CD4-positive, alpha-beta T cell treated with Interleukin-17A for 4 hours (primary cell): ENCODE measurements at places on chromosomes 6 and 20.

GRCh38 chr6:167894965-167895364, 68.3 kb downstream of the AFDN start:
- DNase-seq: no peak

DNA sequence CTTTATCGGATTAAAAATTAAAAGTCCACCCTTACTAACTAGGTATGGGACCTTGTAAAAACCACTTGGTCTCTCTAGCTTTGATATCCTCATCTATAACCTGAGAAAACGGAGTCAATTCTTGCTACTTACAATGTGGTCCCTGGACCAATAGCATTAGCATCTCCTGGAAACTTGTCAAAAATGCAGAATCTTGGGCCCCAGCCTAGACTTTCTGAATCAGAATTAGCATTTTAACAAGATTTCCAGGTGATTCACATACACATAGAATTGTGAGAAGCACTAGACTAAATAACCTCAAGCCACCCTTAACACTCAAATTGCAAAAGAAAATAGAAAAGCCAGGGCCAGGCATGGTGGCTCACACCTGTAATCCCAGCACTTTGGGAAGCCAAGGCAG, 96.6 kb downstream of the RNGTT start:
- DNase-seq: no peak

- DNase-seq: no peak
Measured at GRCh38 chr6:11069760-11070159, 23.9 kb upstream of the SMIM13 start.

DNA sequence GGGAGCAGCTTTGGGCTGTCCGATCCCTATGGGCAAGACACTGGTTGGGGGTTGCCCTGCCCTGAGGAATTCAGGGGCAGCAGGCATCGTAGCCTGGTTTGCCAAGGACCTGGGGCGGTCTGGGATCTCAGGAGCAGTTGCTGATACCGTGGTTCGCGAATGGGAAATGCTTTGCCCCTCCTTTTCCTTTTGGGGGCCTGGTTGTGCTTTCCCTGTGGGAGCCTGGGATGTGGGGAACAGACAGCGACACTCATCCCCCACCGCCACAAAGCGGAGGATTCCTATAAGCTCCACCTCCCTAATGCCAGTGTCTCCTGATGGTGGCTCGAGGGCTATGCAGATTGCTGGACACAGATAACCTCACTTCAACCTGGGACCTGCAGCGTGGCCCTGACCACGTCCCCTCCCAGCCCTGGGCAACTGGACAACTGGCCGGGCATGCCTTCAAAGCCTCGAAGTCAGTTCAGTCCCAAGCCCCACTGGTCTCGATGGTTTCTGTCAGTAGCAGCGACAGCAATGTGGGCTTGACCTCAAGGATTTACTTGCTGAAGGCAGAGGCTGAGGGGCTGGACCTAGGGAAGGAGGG, 3.3 kb downstream of the CEBPB start:
- no peak for DNase-seq

DNA sequence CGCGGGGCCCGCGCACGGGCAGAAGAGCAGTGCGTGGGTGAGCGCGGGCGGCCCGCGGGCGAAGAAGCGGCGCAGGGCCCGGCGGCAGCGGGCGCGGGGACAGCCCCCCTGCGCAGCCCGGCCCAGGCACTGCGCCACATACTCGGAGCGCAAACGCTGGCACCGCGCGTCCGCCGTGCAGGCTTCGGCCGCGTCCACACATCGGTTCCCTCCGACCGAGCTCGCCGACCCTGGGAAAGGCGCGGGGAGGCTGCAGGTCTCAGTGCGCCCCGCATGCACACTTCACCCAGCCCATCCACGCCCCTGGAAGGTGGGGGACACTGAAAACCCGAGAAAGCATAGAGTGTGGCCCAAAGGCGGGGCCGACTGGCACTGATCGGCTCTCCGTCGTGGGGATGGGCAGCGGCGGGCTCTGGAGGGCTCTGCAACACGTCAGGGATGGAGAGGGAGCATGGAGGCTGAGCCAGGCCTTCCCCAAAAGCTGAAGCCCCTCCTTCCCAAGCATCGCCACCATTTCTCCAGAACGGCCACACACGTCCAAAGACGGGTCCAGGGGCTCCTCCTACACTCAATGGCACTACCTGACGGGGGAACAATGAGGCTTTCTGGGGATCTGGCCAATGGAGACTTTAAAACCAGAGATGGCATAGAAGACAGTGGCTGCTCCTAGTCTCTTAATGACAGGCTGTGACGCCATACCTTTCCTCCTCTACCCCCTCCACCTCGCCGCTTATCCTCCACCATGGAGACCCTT, 2.0 kb downstream of the GFRA4 start:
- no peak for DNase-seq

DNA sequence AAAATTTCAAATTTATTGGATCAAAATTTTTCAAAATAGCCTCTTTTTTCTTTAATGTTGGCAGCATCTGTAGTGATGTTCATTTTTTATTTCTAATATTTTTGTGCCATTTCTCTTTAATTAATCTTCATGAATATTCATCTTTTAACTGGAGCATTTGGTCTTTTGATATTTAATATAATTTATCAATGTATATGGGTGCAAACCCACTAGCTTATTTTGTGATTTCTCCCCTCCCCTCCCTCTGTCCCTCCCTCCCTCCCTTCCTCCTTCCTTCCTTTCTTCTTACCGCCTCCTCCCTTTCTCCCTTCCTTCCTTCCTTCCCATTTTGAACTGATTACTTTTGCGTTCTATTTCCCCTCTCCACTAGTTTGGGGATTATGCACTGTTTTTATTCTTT, 49.2 kb downstream of the TGM2 start:
- DNase-seq: no peak

GRCh38 chr6:22658934-22659333, 89.6 kb downstream of the HDGFL1 start:
- no peak for DNase-seq

DNA sequence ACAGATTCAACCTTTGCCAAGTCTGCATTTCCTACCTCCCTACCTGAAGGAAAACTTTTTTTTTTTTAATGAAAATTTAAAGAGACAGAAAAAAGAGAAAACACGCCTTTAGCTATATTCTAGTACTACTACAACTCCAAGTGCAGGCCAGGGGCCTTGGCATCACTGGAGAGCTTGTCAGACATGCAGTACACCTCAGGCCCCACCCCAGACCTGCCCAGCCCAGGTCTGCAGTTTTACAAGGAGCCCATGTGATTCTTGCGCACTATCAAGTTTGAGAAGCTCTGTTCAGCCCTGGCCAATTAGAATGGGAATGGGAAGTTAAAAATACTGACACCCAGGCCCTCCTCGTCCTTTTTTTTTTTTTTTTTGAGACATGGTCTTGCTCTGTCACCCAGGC, 85.0 kb downstream of the NFATC2 start:
- no peak for DNase-seq

DNA sequence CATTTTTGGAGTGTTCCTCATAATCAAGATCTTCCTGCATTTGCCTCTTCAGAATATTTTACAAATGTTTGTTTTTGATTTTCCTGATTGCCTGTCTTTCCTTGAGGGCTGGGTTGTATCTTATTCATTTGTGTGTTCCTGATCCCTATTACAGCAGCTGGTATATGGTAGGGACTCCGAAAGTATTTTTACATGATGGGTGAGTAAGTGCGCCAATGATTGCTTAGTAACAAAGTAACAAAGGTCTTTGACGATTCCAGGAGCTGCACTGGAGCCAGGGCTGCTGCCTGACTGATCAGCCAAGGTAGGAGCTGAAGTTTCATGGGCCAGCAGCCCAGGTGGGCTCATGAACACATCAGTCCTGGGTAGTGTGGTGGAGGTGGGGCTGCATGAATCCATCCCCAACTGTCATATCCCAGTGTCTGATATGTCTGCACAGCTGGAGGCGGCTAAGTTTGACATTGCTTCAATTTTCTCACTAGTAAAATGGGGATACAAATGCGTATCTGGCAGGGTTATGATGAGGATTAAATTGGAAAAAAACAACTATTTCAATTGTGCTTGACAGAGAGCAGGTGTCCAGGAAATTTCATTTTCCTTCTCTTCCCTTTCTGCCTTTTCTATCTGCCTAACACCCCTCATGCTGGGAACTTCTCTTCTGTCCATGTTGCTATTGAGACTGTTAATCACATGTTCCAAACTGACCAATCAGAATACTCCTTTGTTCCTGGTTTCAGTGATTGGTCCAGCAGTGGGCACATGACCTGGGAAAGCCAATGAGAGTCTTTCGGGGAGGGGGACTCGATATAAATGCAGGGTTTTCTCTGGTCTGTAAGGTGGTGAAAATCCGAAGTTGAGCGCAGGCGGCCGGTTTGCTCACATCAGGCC, 90.7 kb downstream of the CDH26 start:
- DNase-seq: no peak

DNA sequence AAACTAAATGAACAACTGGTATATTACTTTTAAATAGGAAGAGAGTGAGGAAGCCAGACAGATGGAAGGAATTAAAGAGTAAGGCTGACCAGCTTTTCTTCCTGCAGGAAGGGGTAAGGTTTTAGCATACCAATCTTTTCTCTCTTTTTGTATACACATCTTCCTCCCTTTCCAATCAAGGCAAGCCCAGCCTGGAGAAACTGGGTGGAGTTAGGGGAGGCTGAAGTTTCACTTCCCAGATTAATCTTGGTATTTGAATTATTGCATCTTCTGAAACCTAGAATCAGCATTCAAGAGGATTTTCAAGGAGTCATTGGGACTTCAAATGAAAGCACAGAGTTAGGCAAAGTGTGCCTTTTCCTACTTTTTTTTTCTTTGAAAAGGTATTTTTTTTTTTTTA, 33.1 kb downstream of the TMEM14A start:
- DNase-seq: no peak

GRCh38 chr6:146813554-146813953, 214.8 kb downstream of the ADGB start:
- no peak for DNase-seq

GRCh38 chr20:17503301-17504065, 27.7 kb downstream of the BFSP1 start:
- no peak for DNase-seq

DNA sequence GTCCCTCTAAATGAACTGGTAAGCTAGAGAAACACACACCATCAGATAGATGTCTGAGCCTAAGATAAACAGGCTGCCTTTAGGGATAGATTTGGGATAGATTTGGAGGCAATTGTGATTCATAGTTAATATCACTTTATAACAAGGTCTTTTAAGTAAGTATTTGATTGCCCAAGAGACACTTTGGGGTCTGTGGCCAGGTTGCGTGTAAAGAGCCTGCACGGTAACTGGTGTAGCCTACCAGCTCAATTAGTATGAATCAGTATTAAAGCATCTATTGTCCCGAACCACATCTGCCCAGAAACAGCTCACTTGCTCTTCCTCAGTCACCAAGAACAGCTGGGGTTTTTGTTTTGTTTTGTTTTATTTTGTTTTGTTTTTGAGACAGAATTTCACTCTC, 193.3 kb downstream of the SASH1 start:
- no peak for DNase-seq

- DNase-seq: no peak
Measured at GRCh38 chr6:11449408-11449807, 88.1 kb upstream of the TMEM170B start.

DNA sequence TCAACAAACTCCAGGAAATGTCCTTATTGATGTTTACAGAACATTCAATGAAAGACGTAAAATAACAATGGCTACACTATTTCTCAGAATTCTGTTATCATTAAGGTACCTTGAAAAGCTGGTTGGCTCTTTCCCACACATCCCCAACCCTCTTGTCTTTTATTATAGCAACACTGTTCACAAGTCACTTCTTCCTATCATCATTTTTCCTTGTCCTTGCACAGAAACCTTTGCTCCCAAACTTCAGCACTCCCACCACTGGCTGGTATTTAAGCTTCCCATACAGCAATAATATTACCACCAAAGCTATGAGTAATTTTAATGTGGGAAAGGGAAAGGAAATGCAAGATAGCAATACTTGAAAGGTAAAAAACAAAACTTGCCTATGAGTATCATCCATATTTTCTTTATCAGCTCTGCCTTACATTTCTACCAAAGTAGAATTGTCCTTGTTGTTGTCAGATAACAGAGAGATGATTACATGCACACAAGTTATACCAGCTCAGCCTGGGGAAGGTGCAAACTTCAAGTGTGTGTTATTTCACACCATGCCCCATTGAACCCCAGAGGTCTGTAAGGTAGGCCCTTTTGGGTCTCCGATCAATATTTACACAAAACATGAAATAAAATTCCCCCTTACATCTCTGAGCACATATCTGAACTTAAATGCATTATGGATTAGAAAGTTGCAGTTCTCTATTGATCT, 32.2 kb downstream of the ARHGAP18 start:
- DNase-seq: no peak

DNA sequence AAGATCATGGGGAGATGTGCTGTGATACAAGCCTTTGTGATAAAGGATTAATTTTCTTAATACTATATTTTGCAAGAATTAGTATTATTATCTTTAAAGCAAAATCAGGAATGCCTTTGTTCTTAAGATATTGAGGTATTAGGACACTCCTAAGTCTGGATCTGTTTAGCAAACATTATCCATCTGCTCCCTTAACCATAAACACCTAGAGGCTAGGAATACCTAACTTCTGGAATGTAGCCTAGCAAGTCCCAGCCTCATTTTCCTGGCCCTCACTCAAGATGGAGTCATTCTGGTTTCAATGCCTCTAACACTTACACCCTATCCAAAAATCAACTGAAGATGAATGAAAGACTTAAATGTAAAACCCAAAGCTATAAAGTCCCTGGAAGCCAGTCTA, 106.3 kb upstream of the GJE1 start:
- no peak for DNase-seq

DNA sequence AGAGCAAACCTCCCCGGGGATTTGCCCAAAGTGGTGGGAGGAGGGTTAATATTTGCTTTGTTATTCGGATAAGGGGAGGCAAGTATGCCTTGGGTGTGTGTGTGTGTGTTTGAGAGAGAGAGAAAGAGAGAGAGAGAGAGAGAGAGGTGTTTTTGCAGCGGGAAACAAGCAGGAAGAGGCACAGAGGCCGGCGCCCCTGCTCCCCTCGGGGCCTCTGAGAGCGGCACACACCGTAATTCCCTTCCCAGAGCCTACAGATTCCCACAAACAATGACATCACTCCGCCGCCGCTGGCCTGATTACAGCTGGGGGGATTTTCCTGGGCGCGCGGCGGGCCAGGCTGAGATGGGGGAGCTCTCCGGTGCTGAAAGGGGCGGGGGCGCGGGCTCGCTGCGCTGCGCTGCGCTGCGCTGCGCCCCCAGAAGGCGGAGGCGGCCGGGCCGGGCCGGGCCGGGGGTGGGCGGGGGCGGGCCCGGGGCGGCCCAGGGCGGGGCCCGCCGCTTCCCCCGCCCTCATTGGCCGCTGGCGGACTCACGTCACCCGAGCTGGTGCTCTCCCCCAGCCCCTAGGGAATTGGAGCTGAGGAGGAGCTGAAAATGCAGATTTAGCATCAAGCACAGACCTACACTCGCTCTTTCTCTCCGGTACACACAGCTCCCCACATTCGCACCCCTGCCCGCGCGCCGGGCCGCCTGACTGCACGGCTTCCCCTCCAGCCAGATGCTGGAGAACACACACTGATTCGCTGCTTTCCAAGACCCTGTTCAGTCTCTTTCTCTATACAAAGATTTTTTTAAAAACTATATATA, at the start of gene PCSK2:
Gene PCSK2 (plus strand): TSS at position 631 of the 809 bp plus-strand sequence. CDS start 266 bp downstream, outside the sequence.
- DNase-seq: no peak

DNA sequence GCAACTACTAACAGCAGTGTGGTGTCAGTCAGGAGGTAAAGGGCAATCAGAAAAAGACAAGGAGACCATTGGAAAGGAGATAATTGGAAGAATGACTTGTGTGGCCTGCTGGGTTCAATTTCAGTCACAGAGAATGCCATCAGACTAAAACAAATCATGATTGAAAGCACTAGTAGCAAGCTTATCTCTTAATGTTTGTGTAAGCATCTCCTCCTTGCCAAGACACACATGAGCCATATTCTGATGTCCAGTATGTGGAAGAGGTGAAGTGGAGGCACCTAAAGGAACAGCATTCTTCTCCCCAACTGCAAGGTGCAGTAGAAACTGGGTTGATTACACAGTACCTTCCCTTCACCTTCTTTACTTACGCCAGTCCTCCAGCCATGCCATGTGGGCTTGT, 287.5 kb downstream of the ZFAND3 start:
- no peak for DNase-seq
